Hematopoietic multipotent progenitor cell treated with erythropoietin and hydrocortisone succinate and interleukin-3 and kit ligand, for 6 days (in vitro differentiated cells): ENCODE measurements at places on chromosomes 5 and 9.

DNA sequence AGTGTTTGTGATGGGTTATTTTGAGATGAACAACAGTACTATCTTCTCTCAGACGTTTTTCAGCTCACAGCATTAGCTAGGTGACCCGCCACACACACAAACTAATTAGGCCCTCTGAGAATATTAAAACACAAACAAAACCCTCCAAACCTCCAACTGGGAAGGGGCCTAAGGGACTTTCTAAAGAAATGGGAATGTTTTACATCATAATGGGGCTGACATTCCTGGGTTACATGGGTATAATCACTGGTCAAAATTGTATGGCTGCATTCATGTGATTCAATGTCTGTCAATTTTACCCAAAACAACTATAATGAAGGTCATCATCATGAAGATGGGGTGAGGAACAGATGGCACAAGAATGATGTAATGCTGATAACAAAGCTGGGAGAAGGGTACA is 59.6 kb downstream of the SPTLC1 start:
- DNase-seq, result no peak

- peak; percentile 38 for DNase-seq
These were observed 143.6 kb downstream of the BNC2 start for GRCh38 chr9:16726718-16727451.

DNA sequence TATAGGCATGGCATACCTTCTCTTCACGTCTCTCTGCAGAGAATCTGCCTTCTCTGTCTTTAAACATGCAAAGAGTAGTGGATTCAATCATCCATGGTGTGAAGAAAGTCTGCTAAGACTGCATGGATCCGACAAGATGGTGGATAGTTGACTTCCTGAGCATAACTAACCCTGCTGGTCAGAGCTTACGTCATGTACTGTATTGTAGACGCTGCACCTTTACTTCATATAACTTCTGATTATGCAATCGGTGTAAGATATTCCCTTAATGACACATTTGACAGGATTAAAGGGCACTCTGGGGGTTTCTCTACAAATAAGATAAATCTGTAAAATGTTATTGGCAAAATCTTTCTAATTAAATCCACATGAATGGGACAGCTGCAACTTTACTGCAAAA is 240.3 kb upstream of the NREP start:
- no peak for DNase-seq

DNA sequence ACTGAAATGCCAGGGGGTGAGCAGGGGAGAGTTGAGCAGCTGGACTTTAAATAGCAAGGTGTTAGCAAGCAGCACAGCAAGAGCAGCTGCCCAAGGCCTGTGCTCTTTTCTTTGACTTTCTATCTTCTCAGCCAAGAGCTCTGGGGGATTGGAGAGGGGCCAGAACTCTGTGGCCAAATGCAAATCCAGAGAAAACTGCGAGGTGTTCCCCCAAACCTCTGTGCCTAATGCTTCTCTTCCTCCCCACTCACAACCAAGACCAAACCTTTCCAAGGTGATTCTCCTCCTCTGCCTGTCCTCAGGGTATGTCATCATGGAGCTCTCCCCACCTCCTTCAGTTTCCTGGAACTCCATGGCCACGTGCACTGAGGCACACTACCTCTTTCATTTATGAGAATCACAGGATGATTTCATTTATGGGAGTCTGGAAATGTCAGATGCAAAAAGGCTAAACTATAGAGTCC is 118.7 kb upstream of the WWC1 start:
- DNase-seq, result no peak

DNA sequence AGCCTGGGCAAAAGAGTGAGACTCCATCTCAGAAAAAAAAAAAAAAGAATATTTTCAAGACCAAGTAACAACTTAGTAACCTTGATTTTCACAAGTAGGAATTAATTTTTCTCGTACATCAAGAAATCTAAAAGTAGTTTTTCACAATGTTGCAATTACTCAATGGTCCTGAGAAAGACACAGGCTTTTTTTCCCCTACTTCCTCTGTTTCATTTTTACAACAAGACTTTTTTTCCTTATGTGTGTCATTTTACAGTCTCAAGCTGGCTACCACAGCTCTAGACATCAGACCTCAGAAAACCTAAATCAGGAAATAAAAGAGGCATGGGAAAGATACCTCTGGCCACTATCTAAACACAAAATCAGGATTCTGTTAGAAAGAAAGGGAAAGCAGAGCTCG is 45.9 kb downstream of the WDR36 start:
- DNase-seq, result no peak
